Globus pallidus (tissue), 1 donor: ENCODE measurements at places on chromosomes 3 and 15.

GRCh38 chr15:71572452-71573053 is 237.8 kb upstream of the NR2E3 start:
- no peak for DNase-seq

DNA sequence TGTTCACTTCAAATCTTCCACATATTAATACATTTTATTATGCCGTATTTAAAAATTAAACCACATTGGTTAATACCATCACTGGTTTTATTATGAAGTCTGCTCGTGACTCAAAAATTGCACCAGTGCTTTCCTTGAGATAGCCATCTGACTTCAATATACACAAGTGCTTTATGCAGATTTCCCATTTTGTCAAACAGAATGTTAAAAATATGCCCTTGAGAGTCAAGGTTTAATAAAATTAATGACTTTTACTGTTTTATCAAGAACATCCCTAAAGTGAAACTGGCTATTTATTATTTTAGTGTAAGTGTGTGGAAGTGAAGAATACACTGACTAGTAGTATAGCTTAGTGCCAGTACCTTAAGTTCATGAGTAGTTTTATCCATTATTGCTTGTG is 139.3 kb upstream of the SOX2 start:
- no peak for DNase-seq

- no peak for DNase-seq
These were observed 4.1 kb downstream of the GALNT15 start for GRCh38 chr3:16178628-16178988.

DNA sequence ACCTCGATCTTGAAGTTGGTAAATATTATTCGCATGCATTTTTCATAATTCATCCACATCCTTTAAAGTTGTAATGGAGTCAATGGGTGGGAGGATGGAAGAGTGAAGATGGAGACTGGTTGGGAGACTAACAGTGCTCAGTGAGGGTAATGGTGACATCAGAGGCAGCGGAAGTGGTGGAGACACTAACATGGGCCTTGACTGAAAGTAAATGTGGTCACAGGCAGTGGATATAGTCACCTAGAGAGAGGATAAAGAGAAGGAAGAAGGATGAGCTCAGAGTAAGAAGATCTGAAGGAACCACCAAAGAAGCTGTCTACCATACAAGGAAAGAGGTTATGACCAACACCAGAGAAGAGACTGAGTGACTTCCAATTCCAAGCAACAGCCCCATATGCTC is 281.6 kb upstream of the STT3B start:
- DNase-seq: no peak

GRCh38 chr15:43118286-43118685 is 12.4 kb upstream of the UBR1 start:
- DNase-seq: no peak

- DNase-seq: no peak
These were observed 8.8 kb downstream of the FILIP1L start for GRCh38 chr3:100105501-100105900.

DNA sequence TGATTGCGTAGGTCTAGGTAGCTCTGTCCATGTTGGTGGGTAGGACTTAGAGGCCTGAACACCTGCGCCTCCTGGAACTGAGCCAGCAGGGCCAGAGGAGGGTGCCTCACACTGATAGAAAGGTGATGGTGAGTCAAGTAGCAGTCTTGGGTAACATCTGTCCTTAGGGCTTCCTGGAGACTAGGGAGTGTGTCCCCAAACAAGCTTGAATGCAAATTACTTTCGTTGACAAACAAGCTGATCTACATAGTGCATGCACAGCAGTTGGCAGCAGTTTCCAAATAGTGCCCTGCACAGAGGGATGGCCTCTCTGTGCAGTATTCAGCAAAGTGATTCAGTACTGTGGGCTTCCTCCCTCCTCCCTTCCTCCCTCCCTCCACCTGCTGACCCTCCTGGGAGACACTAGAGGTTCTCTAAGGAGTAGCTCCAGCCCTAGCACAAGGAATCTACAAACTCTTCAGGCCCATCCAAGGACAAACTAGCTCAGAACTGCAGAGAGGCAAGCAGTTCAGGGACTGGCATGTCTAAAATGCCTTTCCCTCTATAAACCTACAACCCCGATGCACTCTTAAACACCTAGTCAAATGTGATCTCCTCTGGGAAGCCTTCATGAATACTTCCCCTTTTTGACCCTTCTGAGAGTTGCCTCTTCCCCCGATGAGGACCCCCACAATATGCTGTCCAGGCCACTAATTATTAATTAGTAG is 61.0 kb downstream of the TLE3 start:
- DNase-seq: no peak

GRCh38 chr3:100082714-100083113 is 31.6 kb downstream of the FILIP1L start:
- no peak for DNase-seq

DNA sequence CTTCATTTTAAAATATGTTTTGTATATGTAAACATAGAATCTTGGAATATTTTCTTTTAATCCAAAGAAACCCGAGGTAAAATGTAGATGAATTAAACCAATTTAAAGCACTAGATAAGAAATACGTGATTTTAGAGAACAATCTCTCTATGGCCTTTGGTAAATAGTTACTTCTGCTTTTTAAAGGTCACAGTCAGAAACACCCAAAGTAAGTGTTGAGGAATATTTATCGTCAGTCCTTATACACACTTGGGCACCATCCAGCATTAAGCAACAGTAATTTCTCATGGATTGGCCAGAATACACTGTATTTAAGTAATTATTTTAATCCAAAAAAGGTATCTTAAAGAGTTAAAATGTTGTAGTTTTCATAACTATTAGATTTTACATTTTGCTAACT is 713.2 kb downstream of the NLGN1 start:
- DNase-seq: no peak

DNA sequence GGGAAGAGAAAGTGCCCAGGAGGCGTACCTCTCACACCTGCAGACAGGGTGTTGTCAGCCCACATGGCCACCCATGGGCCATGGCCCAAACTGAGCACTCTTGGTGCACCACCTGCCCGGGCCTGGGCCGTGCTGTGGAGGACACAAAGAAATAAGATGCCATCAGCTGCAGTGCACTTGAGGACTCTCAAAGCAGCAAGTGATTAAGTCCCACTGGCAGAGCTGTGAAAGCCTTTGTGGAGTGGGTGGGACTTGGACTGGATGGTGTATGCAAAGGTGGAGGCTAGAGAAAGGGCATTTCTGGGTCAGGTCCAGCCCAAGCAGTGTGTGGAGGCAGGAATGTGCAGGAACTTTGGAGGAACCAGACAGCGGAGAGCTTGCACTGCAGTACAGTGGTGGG is 122.3 kb downstream of the MEGF11 start:
- no peak for DNase-seq

- peak; percentile 66 for DNase-seq
These were observed at the start of gene ARPP21 for GRCh38 chr3:35639254-35640186. Gene ARPP21 (plus strand): TSS chr3:35639525. CDS start chr3:35681752, 42,227 bp downstream.

GRCh38 chr3:187102073-187102634 is 37.1 kb downstream of the RPL39L start:
- DNase-seq: no peak

DNA sequence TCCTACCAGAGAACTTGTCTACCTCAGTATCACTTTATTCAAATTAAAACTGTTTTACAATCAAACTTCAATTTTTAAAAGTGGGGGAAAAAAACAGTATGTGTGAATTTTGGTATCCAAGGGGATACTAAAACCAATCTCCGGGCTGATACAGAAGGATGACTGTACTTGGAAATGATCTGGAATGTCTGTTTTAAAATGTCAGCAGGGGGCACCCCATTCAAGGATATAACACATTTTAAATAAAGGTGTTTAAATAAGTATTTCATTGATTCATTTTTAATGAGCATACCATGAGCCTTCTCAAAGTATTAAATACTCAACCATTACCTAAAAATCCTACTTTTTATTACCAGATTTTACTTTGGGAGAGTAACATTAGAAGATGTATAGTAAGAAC is 67.9 kb downstream of the ULK4 start:
- peak; percentile 33 for DNase-seq

- no peak for DNase-seq
These were observed 187.7 kb downstream of the GREM1 start for GRCh38 chr15:32905481-32905880.

DNA sequence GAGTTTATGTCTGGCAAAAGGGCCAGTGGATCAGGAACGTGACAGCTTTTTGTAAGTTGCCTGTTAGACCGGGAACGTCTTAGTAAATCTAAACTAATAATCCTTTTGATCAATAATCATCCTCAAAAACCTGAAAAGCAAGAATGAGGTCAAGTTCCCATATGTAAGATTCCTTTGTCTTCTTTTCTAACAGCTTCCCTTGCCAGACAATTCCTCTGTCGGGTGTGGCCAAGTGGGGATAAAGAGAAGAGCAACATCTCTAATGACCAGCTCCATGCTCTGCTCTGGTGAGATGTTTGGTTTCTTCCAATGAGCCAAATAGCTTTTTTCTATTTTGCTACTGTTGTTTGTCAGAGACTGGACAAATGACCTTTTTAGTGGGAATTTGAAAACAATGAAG is 19.8 kb downstream of the FANCD2OS start:
- DNase-seq: no peak

GRCh38 chr3:192831111-192831644 is 86.5 kb downstream of the MB21D2 start:
- no peak for DNase-seq

GRCh38 chr15:86247249-86247955 is 167.7 kb downstream of the AGBL1 start:
- DNase-seq: no peak

- DNase-seq: no peak
These were observed 26.8 kb downstream of the FBXW12 start for GRCh38 chr3:48398701-48399386.

- no peak for DNase-seq
These were observed 14.3 kb upstream of the HPS3 start for GRCh38 chr3:149115114-149115513.

GRCh38 chr3:14222457-14222856 is 43.8 kb downstream of the LSM3 start:
- no peak for DNase-seq

- DNase-seq: no peak
These were observed 622.1 kb downstream of the IGSF11 start for GRCh38 chr3:118412503-118412902.

DNA sequence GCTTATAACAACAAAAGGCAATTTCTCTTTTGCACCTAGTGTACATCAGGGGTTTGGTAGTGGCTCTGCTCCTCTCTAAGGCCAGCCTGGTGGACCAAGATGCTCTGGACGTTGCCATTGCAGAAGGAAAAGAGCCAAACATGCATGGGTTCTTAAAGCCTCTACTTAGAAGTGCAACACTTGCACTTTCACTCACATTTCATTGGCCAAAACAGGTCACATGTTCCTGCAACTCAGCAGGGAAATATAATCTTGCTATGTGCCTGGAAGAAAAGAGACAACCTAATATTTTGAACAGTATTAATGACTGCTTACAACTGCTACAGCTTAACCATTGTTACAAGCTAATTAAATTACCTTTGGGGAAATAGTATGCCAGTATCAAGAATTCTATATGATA is 182.9 kb downstream of the IL5RA start:
- no peak for DNase-seq

- DNase-seq: peak; percentile 55
These were observed 856.2 kb downstream of the AGBL1 start for GRCh38 chr15:86935841-86936240.

DNA sequence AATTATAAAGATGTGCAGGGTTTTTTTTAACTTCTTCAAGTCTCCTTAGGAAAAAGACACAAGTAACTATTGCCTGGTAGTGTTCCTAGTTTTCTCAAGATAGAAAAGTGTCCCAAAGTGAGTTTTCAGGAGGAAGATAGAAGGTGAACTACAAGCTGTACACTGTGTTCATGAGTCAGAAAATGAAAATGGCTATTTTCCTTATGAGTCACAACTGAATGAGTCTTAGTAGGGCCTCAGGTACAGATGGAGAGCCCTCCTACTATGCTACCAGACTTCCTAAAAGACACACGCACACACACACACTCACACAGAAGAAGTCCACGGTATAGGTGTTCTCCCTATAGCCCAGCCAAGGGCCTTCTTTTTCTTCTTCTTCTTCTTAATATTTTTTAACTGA is 3.1 kb downstream of the MYO1E start:
- DNase-seq: no peak

DNA sequence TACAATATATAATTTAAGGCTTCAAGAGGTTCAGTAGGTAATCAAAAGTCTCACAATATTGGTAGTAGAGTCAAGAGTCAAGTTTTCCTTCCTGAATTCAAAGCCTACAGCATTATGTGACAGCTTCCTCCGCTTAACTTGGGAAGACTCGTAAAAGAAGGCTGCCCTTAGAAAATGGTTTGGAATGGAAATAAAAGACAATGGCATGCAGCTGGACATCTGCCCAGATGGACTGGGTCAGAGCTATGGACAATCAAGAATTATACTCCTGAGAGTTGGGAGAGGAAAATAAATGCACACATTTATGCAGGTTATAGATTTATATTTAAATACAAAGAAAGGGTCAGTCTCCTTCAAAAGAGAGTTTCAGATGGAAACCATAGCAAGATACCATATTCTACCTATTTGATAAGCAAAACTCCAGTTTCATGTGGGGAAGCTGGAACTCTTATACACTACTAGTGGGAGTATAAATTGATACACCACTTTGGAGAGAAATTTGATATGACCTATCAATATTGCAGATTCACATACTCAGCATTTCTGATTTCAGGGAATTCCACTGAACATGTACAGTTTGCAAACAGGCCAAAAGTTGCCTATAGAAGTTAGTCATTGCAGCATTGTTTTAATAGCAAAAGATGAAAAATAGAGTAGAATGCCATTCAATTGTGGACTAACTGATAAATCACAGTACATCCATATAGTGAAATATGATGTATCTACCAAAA is 6.1 kb downstream of the CRYBG3 start:
- DNase-seq: peak; percentile 84

DNA sequence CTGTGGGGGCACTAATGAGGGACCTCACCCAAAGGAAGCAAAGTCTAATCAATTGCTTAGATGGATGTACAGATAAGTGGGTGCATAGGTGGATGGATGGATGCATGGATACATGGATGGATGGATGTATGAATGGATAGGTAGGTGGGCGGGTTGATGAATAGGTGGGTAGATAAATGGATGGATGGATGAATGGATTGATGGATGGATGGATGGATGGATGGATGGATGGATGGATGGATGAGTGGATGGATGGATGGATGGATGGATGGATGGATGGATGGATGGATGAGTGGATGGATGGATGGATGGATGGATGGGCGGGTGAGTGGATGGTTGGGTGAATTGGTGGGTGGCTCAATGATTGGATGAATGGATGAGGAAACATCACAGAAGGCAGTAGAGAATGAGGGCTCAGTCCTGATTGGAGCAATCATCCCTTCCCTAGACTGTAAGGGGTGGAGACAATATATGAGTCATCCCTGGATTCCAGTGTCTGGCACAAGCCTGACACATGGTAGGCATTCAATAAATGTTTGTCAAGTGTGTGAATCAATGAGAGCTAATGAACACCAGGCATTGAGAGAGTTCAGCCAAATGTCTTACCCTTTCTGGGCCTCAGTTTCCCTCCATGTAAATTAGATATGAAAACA is 40.4 kb upstream of the PXYLP1 start:
- DNase-seq: no peak

DNA sequence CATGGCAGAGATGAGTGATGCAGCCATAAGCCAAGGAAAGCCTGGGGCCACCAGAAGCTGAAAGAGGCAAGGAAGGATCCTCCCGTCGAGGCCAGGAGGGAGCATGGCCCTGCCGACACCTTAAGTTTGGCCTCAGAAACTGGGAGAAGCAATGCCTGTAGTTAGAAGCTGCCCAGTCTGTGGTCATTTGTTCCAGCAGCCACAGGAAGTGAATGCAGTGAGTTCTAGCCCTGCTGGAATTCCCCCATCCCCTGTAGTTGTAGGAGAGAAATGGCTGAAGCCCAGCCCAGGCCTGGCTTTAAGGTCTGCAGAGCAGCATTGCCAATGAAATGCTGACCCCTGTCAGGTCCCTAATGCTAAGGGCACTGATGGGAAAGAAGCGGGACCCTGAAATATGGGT is 12.2 kb upstream of the CHSY1 start:
- DNase-seq: no peak
